Inflammatory macrophage (primary cell): ENCODE measurements at places on chromosomes 3 and 15.

DNA sequence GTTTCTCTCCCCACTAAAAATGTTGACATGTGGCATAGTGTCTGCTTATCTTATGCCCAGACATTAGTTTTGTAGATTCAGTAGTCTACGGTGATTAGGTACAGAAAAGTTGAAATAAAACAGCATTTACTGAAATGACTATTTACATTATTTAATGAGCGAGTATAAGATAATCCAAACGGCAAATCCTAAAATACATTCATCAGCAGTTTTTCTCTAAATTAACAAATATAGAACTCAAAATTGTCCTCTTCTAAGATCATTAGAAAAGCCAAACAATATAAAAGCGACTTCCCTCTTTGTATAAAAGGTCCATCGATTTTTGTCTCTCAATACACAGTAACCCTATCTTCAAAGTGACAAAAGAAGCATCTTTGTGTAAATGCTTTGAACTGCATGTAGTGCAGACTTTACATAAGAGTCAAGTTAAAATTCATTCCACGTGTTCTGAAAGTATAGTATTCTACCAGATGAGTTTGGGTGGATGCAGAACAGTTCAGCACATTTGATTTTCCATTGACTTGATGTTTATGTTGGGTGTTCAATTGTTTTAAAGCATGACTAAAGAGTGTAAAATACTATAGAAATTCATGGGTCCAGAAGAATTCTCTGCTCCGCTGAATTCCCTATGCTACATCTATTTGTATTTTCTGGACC lies 480.8 kb upstream of the DPH6 start:
- DNase-seq = no peak

GRCh38 chr3:65963787-65964677 lies 74.7 kb downstream of the MAGI1 start:
- no peak for DNase-seq

- DNase-seq = no peak
Observed at GRCh38 chr3:188605905-188606304, 451.9 kb downstream of the LPP start.

GRCh38 chr3:16883057-16883722 lies 1.6 kb upstream of the PLCL2 start:
- DNase-seq = peak; percentile 33

DNA sequence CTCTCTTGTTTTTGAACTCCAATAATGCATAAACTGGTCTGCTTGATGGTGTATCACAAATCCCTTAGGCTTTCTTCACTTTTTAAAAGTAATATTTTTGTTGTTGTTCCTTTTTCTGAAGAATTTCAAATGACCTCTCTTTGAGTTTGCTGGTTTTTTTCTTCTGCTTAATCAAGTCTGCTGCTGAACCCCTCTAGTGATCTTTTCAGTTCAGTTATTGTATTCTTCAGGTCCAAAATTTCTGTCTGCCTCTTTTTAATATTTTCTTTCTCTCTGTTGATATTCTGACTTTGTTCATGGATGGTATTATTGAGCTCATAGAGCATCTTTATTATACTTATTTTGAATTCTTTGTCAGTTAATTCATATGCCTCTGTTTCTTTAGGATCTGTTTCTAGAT lies 21.8 kb upstream of the CEP152 start:
- no peak for DNase-seq

- no peak for DNase-seq
Observed at GRCh38 chr3:55538158-55538557, 51.1 kb upstream of the WNT5A start.

- no peak for DNase-seq
Observed at GRCh38 chr3:46661776-46662766, 31.4 kb downstream of the ALS2CL start.

DNA sequence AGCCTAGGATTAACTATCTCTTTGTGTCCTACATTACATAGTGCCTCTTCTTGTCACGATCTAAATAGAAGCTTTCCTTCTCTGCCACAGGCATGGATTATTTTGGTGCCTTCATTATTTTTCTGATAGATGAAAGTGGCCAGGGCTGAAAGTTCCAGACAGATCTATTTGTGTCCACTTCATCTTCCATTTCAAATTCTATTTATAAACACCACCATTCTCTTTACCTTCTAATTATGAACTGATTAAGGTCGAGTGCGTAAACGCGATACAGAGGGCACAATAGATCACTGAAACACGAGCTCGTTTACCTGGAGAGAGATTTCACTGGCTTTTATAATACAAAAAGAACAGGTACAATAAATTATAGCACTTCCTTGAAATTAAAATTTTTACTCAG lies 105.0 kb downstream of the EDEM1 start:
- no peak for DNase-seq

DNA sequence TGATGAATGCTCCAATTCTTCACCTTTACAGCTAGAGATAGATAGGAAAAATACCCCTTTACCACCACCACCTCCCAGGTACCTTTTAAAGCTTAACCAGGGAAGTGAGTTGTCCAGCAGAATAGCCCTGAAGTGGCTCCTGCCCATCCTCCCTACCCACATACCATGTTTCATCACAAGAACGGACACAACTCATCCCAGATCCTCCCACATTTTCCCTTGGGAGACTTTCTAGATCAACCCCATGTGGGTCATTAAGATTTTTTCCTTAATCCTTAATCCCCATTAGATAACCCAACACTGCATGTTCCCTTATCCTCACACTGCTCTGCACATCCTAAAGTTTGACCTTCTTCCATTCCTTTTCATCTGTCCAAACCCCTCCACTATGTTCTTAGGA lies 69.3 kb downstream of the CHST2 start:
- DNase-seq = no peak

- DNase-seq = peak; percentile 10
Observed at GRCh38 chr3:87298111-87298718, 21.8 kb upstream of the POU1F1 start.

DNA sequence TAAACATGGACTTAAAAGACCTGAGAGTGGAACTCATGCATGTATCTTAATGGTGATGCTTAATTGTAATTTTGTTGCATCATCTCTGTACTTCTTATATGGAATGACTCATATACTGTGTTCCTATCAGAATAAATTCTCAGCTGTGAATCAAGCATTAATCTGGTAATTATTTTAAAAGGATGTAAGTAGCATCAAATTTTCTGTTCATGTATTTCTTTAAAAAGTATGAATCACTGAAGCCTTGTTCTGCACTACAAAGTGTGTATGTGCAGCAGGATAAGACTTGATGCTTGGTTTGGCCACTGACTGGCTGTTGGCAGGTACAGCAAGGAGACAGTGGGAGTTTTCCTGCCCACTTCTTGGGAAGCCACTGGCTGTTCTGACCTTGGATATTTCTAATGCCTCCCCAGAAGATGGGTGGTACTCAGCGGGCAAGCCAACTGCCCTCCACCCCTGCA lies 123.9 kb downstream of the ANO10 start:
- no peak for DNase-seq

DNA sequence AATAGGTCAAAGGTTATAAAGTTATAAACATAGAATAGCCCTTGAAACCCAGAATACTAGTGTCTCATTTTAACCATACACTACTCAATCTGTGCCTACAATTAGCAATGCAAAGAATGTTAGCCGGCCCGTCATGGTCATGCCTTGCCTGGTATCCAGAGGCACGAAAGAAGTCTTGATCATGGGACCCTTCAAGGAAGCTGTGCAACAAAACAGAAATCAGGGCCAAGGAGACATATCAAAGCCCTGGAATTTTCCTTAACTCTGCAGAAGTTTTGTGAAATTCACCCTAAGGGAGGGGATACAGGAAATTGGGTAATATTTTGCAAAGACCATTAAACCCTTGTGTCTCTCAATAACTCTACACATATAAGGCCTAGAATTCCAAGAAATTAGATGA lies 482.4 kb downstream of the ROBO1 start:
- DNase-seq = no peak

DNA sequence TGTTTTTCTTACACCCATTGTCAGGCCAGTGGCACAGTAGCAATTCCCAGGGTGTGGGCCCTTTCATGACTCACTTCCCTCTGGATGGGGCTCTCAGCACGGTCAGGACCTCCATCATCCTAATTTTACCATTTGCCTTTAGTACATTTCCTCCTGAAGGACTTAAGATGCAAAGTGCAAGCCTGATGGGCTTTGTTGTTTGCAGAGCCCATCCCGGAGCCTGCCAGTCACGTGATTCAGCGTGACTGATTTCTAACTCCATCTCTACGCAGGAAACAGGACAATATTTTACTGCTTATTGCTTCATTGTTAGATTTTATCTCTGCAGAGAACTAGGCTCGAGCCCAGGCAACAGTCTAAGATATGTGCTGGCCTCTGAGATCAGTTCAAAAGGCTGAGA lies 223.7 kb downstream of the PDZRN3 start:
- DNase-seq = no peak

GRCh38 chr15:53251996-53252395 lies 461.9 kb upstream of the ONECUT1 start:
- DNase-seq = no peak

DNA sequence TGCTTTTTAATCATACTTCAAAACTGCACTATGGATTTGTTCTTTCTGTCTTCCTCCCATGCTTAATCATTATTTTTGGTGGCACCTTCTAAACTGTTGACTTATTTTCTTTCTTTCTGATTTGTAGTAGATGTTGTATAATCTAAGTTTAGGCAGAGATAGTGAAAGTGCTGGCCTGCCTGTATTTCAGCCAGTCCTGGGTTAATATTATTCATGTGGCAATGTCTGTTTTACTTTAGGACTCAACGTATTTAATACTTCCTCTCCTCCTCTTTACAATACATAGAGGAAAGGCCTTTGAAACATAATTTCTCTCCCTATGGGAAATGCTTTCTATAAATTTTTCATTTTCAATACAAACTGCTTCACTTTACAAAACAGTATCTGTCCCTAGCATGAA lies 327.7 kb upstream of the TPRG1 start:
- DNase-seq = no peak

DNA sequence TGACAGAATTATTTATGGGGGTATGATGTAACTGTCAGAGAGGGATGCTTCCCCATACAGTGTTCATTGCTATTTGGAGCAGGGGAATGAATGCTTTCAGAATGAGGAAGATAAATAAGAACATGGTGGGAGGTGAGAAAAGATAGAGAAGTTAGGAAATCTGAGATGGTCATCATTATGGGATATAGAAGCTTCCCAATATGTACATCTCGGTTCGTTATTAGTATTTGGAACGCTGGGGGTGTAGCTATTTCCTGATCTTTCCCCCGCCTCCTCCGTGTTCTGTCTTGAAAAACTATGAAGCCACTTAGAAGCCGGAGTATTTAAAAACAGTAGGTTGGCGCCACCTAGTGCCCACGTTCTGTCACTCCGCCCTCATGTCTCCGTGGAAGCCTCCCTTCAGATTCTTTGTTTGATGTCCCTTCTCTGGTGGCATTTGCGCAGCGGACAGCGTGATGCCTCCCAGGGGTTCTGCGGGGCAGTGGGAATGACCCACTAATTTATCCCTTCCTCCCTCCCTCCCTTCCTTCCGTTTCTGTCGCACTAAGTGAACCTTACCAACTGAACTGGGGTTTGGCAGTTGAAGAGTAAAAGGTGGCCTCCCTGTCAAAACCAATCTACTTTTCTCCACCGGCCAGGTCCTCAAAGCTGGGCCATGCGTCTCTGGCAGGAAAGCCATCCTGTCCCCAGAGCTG lies 184.5 kb downstream of the FEZF2 start:
- peak; percentile 79 for DNase-seq

GRCh38 chr3:161925749-161926360 lies 429.2 kb downstream of the OTOL1 start:
- DNase-seq = no peak

- DNase-seq = no peak
Observed at GRCh38 chr3:45387171-45387570, 1.2 kb upstream of the LARS2 start.

DNA sequence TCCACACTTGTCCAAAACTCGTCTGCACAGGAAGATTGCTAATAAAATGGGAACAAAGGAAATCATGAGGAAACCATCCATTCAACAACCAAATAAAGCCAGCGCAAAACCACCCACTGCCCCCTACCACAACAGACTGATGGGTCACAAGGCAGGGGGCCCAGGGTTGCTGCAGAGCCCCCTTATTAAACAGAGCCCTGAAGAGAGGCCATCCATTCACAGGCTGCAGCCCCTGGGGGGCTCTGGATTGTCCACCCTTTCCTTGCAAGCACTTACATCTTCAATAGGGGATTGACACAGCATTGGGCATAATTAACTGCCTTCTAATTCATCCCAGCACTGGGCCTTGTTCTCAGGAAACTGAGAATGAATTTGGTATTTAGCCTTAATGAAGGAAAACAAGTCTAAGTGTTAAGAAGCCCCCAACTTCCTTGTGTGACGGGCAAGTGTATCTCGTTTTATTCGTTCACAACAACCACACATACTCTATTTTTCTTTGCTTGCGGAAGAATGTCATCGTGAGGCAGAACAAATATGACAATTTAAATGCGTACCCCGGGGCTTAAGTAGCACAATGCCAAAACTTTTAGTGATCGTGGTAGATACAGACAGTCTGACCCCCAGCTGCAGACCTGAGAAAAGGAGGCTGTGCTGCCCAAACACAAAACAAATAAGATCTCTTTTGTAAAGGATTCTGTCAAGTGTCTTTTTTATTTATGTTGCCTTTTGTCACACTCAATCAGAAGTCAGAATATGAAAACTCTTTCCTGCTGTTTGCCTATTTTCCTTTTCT lies 144.0 kb downstream of the SEMA6D start:
- DNase-seq = no peak

DNA sequence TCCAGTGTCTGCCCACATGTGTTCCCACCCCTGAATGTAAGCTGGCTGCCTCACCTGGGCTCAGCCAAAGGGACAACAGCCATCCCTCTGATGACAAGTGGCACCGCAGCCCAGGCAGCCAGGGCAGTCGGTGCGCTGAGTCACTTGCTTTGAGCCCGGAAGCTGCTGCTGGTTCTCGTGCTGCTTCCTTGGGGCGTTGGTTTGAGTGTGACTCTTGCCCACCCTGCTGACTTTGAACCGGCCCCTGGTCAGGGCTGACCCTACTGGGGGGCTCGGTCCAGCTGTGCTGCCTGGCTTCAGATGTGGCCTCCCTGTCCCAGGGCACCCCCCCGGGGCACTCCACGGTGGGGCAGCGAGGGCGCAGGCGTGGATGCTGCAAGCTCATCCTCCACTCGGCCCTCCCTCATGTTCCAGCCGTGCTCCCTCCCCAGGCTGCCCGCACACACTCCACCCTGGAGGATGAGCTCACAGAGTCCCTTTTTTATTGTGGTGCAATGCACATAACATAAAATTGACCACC lies 62.1 kb downstream of the EFCAB12 start:
- no peak for DNase-seq

DNA sequence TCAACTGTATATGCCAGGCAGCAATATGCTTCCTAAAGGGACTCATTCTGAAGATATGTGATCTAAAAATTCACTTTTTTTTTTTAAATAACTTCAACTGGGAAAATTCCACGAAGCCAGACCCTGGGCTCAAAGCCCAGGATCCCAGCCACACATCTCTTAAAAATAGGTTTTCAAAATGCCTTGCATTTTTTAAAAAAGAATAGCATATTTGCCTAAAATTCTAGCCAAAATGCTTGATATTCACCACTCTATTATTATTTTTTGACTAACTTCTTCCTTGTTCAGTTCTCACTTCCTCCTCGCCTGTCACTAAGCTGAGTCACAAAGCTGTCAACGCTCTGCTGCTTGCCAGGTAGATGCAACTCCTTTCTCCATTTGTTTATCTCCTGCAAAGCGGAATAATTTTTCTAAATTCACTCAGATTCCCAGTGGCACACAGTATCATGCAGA lies 28.0 kb upstream of the VGLL4 start:
- DNase-seq = no peak

GRCh38 chr3:138768125-138768524 lies 66.6 kb downstream of the PIK3CB start:
- no peak for DNase-seq

GRCh38 chr3:85808755-85809154 lies 850.0 kb downstream of the CADM2 start:
- DNase-seq = no peak
